Endothelial cell (in vitro differentiated cells): ENCODE measurements at places on chromosomes 12 and 14.

GRCh38 chr14:63991833-63992232, 139.0 kb downstream of the SYNE2 start:
- DNase-seq: no peak

GRCh38 chr12:6603095-6603567, 4.0 kb downstream of the CHD4 start:
- DNase-seq: no peak

DNA sequence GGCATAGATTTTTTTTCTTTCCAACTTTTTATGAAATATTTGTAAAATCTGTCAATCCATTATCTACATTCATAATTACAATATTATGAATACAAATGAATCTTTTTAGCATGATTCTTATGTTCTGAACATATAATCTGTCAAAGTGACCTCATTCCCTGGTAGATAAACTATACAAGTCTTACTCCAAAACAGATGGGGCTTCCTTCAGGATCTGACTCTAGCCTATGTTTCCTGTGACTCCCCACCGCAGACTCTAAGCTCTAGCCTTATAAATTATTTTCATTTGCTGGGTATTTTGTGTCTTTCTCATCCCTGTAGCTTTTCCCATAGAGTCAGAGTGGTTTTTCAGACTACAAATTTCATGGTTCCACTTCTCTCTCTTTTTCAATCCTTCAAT, 202.1 kb upstream of the KITLG start:
- DNase-seq: no peak

- DNase-seq: no peak
Measured at GRCh38 chr14:100539003-100539660, 48.1 kb downstream of the BEGAIN start.

GRCh38 chr12:6774499-6775062, 2.3 kb downstream of the LAG3 start:
- DNase-seq: no peak

GRCh38 chr12:4829161-4829792, 80.4 kb upstream of the KCNA1 start:
- no peak for DNase-seq

DNA sequence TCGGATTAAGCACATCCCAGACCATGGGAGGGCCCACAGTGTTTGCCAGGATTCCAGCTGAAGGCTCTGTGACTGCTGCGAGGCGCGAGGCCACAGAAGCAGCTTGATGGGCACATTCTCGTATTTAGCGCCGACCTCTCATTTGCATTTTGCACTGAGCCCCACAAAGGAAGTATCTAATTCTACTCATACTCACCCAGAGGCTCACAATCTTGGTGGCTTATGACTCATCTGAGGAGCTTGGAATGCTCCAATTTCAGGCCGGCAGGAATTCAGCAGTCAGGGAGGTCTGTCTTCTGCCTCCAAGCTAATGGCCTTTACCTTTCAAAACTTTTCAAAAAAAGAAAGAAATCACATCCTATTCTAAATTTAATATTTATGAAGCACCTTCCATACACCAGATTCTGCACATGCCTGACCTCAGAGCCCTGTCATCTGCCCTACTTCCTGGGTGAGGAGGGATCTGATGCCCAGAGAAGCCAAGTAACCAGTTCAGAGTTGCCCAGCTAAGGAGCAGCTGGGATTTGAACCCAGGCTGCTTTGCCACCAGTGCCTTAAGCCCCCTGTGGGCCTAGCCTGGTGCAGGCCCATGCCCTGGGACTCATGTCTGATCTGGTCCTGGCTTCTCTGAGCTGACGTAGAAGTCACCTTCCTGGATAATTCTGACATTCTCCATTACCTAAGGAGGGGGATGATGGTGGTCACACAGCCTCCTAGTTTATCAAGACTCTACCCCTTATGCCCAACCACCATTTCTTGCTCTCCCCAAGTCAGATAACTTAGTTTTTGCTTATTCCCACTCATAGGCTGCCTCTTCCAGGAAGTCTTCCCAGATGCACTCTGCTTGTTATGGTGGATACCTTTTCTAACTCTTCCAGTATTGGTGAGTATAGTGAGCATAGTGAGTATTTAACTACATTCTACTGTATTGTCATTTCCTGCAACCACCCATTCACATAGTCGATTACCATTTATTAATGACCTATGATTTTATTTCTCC, 198.9 kb downstream of the RBM19 start:
- no peak for DNase-seq

DNA sequence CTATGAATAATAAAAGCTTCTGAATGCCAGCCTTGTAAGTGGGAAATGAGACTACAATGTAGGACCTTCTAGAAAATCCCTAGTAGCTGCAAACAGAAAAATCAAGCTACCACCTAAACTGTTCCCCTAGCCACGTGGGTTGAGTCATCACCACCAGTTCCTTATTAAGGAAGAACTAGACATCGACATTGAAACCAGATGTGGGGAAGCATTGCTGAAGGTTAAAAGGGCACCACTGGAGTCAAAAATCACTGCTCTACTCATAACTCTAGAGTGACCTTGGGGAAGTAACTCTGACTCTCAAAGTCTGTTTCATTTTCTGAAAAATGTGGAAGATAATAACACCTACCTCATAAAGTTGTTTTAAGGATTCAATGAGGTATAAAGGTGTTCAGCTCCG, 9.4 kb upstream of the CNIH1 start:
- no peak for DNase-seq

GRCh38 chr14:99380402-99380801, 100.3 kb downstream of the SETD3 start:
- DNase-seq: no peak

GRCh38 chr12:108447168-108447832, 67.8 kb upstream of the FICD start:
- no peak for DNase-seq

- no peak for DNase-seq
Measured at GRCh38 chr14:33592297-33592696, 358.6 kb downstream of the EGLN3 start.

GRCh38 chr12:101582937-101583336, 11.8 kb upstream of the MYBPC1 start:
- DNase-seq: no peak
